ENCODE measurements at places on chromosomes 11 and 22. TPM values are rescaled to one million over a fixed set of nuclear protein-coding genes. Genes with fewer than 3 reads are reported as not detected.

DNA sequence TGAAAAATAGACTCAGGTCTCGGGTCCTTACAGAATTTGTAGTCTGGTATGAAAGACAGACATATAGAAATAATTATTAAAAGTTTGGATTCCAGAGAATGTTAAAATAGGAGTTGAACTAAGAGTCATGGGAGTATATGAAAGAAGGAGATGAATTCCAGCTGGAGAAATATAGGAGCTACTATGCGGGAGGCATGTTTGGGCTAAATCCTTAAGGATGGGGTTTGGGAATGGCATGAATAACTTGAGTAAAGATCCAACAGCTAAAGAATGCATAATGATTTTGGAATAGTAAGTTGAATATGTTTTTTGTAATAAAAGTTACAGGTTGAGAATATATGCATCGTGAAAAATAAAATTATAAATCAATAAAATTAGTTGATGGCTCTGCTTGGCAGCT, 129.4 kb upstream of the SLC5A12 start:
- no peak for DNase-seq

DNA sequence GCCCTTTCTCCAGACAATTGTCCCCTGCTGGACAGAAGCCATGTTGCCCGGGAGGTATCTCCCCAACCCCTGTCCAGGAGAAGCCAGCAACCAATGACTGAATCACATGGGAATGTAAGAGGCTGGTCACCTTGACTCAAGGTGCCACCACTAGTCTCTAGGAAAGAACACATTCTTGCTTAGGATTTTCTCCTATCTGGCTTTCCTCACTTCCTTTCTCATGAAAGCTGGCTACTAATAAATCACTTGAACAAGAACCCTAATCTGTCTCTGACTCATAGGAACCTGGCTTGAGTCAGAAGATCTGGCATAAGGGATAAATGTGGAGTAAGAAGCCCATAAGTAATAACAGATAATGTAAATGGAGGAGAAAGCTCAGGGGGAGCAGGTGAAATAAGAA, 101.4 kb upstream of the C11orf87 start:
- DNase-seq = no peak

DNA sequence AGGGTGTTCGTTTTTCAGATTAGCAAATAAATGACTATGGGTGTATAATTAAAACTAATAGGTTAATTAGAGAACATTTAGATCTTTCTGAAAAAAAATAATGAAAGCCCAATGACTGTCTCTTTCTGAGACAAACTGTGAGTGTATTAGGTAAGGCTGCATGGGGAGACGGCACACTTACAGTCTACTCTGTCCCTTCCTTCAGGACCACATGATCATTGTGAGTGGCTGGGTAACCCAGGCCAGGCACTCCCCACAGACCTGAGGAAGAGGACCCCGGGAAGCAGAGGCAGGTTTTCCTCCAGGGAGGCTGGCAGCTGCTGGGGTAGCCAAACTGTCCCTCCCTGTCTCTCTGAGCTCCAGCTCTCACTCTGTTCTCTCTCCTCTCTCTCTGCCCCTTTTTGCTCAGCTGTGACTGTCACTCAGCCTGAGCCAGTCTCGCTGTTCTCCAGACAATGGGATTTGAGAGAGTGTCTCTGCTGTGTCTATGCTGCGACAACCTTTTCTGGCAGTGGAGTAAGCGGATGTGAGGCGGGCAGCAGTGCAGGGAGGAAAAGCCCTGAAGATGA, 83.1 kb upstream of the NCAM1 start:
- no peak for DNase-seq

DNA sequence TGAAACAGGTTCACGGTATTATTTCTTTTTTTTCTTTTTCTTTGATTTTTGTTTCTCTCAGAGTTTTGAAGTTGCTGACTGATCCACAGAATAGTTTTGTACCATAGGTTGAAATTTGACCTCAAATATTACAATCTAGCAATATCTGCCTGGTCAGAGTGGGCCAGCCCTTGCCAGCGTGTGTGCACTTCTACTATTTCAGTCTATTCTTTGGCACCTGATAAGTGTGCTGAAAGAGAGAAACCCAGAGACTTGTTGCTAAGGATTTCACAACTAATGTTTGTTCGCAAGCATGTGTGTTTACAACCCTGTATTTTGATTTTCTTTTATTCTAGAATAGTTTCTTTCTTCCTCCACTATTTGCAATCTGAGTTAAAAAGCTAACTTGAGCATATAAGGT, 1125.2 kb upstream of the CNTN5 start:
- no peak for DNase-seq

RTN4R gene
- total RNA-seq = 9.5 TPM

GRCh38 chr11:58616594-58616993, 5.9 kb upstream of the CNTF start:
- DNase-seq = no peak

DNA sequence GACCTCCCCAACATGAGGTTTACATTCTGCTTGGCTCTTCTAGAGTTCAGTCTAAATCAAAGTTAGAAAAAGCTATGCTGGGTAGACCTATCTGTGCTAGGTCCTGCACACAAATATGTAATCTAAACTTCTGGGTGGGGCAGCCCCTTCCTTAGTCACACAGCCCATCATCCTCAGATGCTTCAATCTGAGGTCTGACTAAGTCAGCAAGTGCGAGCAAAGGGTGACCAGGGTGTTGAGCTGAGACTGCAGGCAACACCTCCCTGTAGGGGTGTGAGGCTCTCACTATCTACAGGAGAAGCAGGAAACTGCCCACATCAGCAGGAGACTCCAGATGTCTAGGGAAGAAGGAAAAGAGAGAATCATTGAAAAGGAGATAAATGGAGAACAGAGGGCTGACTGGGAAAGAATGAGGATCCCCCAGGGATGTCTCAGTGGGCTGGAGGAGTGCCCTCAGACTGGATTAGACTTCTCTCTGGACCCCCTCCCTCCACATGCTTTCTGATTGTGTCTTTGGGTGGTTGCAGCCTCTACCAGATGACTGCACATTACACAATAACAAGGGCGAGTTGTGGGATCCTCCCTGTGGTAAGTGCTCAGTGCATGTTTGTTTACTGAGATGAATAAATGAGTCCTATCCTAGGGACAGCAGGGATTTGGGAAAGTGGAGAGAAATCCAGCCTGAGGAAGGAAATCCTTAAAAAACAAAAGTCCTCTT, 266.2 kb upstream of the PLET1 start:
- DNase-seq = no peak

DNA sequence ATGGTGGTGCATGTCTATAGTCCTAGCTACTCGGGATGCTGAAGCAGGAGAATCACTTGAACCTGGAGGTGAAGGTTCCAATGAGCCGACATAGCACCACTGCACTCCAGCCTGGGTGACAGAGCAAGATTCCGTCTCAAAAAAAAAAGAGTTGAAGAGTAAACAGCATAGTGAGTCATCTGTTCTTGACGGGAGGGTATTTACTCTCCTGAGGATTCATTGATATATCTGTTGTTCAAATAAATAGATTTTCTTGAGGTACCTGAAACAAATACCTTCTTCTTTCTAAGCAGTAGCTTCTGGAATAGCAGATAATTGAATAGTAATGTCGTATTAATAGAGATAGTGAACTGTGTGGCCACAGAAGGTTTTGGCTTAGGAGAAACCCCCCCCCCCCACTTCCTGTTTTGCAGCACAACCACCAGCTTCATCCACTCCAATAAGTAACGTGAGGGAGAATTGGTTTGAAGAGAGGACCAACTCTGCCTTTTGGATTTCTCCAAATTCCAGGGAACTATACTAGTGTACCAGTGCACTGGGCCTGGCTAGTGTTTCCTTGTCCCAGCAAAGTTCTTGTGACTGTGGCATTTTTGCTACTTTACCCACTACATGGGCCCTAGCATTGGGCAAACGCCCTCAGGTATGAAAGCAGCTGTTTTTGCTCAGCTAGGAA, 90.0 kb downstream of the PRMT3 start:
- DNase-seq = no peak

JRKL gene
- 14.3 TPM for total RNA-seq

All from occipital lobe (tissue), 3 donors.